ENCODE measurements at places on chromosomes 12 and 14. TPM values are rescaled to one million over a fixed set of nuclear protein-coding genes. Genes with fewer than 3 reads are reported as not detected.

GRCh38 chr14:33279865-33280264 is 341.2 kb downstream of the NPAS3 start:
- DNase-seq = no peak

DNA sequence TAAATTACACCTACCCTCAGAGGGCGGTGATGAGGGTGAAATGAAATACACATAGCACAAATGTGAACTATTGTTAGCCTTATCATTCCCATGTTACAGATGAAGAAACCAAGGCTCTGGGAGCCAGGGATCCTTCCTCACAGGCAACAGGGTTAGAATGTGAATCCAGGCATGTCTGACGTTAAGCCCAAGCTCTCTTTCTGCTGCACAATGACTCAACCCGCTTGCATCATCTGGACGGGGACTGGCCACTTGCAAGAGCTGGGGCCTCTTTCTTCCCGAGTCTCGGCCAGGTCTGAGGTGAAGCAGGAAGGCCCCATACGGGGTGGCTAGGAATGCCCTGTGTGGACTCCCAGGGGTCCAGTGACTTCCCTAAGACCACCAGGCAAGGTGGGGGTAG is 105.2 kb downstream of the RBM19 start:
- DNase-seq = peak; percentile 84

DNA sequence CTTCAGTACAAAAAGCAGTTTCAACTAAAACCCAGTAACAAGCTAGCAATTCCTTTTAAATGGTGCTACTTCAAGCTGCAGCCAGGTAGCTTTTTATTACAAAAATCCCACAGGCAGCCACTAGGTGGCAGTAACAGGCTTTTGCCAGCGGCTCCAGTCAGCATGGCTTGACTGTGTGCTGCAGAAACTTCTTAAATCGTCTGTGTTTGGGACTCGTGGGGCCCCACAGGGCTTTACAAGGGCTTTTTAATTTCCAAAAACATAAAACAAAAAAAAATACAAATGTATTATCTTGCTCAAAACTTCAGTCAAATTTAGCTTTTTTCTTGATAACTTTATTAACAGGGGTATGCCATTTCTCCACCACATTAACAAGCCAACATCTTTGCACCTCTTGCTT is 3.6 kb upstream of the CLEC4E start:
- DNase-seq = peak; percentile 54

- no peak for DNase-seq
Observed at GRCh38 chr12:103742349-103742932, 98.6 kb downstream of the NT5DC3 start.

- no peak for DNase-seq
Observed at GRCh38 chr12:82438356-82438755, 80.0 kb downstream of the METTL25 start.

Gene SPTB
- total RNA-seq = 1.9 TPM

Gene BMAL2
- total RNA-seq = 69.5 TPM

DNA sequence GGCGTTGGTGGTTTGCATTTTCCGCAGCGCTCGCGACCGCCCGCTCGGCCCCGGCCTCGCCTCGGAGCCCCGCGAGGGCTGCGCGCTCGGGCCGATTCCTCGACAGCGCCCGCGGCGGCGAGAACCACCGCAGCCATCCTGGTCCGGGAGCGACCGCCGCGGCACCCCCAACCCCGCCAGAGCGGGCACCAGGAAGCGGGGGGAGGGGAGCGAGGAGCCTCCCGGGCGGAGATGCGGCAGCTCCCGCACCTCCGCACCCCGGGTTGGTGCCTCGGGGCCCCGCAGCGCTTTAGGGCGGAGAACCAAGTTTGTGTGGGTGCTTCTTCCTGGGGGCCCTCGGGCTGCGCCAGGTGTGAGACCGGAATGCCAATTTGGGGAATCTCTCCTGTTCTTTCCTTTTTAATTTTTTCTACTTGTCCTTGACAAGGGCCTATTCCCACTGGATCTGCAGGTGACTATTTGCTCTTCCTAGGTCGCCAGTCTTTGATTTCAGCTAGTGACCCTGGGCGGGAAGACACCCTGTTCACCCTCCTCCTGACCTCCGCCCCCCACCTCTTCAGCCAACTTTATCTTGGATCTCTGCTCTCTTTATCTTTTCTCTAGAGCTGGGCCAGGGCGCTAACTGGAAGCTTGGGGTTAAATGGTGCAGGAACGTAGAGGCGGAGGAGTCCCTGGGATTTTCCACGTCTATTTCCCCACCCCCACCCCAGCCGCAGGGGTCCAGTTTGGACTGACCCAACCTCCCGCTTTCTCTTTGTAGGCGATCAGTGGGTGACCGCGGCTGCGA is at the start of gene SOCS2:
Gene SOCS2 (plus strand): TSS at position 751 of the 787 bp plus-strand sequence. CDS start 223 bp downstream, outside the sequence.
- DNase-seq = no peak

- DNase-seq = peak; percentile 3
Observed at GRCh38 chr12:31574803-31575575, 15.9 kb downstream of the DENND5B start.

- DNase-seq = no peak
Observed at GRCh38 chr12:99436584-99436983, 211.0 kb upstream of the GARIN6 start.

- DNase-seq = no peak
Observed at GRCh38 chr12:3313675-3314663, 177.0 kb upstream of the PRMT8 start.

DNA sequence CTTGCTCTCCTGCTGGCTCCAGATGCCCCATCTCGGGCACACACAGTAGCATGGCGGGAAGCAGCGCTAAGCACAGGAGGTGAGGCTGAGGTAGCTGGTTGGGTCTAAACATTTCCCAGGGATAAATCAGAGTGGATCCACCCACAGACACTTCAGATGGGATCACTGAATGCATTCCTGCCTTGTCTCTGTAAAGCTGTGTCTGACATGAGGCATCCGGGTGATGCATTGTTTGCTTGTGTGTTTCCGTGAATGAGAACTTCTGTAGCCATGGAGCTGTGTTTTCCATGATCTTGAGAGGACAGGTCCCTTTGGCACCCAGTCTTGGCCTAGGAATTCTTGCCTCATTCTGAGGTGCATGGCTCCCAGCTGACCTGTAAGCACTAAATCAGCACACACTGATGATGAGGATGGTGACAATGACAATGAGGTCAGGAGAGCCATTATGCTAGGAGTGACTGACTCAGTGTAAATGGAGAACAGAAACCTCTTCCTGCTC is 6.7 kb upstream of the KRT75 start:
- DNase-seq = peak; percentile 53

- DNase-seq = no peak
Observed at GRCh38 chr14:100670753-100671049, 56.0 kb upstream of the DLK1 start.
